HS-5 (cell line): ENCODE measurements at places on chromosomes 2 and 18.

GRCh38 chr18:49398331-49398730, 62.1 kb downstream of the DYM start:
- DNase-seq, result no peak

- no peak for DNase-seq
Observed at GRCh38 chr18:49100226-49100968, 149.6 kb upstream of the SMAD7 start.

- no peak for DNase-seq
Observed at GRCh38 chr2:217489145-217489960, 513.4 kb downstream of the TNS1 start.

- DNase-seq, result no peak
Observed at GRCh38 chr2:78940998-78941397, 84.5 kb upstream of the REG3G start.

DNA sequence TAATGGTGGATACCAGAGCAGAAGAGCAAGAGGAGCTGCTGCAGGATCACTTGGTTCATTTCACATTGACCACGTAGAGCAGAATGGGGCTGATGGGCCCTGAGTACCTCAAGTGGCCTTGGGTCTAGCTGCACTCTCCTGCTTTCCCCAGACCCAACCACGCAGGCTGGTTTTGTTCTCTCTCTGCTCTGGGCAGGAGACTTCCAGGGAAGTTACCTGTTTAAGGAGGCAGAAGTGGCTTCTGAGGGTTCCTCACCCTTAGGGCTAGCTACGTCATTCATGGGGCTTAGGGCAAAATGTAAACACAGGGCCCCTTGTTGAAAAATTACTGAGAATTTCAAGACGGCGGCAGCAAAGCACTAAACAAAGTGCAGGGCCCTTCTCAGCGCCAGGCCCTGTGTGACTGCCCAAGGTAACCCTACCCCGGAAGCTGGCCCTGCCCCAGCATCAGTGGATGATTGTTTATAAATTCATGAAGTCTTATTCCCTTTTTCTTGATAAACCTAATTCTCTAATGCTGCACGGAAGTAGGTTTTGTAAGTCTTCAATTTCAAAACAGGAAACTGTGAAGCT, 75.9 kb downstream of the TMEM182 start:
- DNase-seq, result no peak

GRCh38 chr2:177275743-177276055, 11.2 kb upstream of the NFE2L2 start:
- no peak for DNase-seq

DNA sequence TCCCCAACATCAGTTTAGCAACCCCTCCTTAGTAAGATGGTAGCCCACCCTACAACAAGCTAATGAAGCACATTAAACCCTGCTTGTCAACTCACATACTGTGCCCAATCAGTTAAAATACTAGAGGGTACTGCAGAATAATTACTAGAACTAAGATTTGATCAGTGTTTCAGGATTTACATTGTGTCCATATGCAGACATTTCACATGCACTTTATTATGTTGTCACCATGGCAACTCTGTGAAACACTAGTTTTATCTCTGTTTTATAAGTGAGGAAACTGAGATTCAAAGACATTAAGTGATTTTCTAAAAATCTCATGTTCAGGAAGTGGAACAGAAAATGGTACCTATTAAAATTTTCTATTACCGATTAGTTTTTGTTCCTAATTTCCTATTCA, 61.7 kb downstream of the CYBRD1 start:
- DNase-seq, result no peak

DNA sequence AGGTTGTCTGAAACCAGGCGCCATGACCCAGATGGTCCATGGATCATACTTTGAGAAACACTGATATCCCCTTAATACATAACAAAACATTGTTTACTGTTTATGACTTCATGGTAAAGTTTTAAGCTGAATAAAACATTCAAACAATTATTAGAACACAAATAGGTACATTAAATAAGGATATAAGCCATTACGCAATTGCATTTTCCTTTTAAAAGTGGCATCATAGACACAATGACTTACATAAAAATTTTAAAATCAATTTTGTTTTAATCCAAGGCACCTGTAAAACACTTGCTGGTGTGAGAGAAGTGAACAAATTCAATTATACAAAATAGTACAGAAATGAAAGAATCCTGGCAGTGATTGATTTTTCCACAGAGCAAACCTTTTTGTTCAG, 10.2 kb upstream of the CPLX4 start:
- DNase-seq, result no peak

GRCh38 chr18:12802538-12802937, 81.5 kb downstream of the PTPN2 start:
- no peak for DNase-seq

GRCh38 chr18:3793545-3793944, 343.6 kb downstream of the TGIF1 start:
- no peak for DNase-seq

GRCh38 chr18:22552254-22552653, 134.5 kb upstream of the CTAGE1 start:
- no peak for DNase-seq

GRCh38 chr2:186605041-186605440, 15.2 kb downstream of the ITGAV start:
- no peak for DNase-seq

DNA sequence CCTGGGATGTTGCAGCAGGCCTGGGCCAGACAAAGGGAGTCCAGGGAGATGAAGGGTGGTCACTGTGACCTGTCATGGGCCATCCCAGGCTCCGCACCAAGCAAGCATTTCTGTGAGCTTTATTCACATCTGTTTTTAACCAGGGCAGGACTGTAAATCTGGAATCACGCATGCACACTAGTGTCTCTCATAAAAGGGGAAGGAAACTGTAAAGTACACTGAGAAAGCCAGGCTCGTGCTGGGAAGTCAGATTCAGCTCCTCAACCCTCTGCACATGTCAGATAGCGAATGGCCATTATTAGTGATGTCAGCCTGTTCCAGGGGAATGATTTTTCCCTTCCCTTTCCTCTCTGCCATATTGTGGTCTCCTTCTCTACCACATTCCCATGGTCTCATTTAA, 818.6 kb upstream of the RAB6C start:
- DNase-seq, result no peak

GRCh38 chr2:207165121-207166038, at the start of gene KLF7:
Gene KLF7 (minus strand): TSS chr2:207165948. CDS start chr2:207165568, 380 bp downstream.
- DNase-seq, result no peak

DNA sequence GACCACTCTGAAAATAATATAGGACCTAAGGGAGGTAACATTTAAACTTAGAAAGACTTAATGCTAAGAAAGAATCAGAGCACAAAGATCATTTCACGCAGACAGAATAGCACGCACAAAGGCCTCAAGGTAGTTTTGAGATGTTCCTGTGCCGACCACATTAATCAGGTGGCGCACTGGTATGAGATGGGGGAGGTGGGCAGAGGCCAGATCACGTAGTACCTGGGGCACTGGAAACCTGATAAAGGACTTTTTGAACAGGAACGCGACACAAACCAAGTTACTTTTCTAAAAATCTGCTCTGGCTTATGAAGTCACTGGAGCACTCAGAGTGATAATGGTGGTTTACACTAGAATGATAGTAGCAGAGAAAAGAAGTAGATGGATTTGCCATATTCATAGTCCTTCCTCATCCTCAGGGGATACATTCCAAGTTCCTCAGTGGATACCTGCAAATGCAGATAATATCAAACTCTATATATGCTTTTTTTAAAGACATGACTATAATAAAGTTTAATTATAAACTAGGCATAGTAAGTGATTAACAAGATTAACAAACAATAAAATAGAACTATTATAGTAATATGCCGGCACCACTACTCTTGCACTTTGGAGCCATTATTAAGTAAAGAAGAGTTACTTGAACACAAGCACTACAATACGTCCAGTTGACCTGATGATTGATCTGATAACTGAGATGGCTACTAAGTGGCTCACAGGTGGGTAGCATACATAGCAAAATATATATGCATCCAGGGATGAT, 42.6 kb upstream of the CDCA7 start:
- DNase-seq, result no peak

- DNase-seq, result no peak
Observed at GRCh38 chr18:49645841-49646351, 84.0 kb downstream of the LIPG start.

GRCh38 chr2:121491518-121491917, 39.2 kb upstream of the RNU4ATAC start:
- no peak for DNase-seq

- no peak for DNase-seq
Observed at GRCh38 chr18:45165176-45165713, 450.0 kb upstream of the SLC14A2 start.

- DNase-seq, result no peak
Observed at GRCh38 chr18:51137891-51138290, 59.6 kb downstream of the MEX3C start.

GRCh38 chr18:57141208-57142129, 5.4 kb upstream of the BOD1L2 start:
- no peak for DNase-seq

DNA sequence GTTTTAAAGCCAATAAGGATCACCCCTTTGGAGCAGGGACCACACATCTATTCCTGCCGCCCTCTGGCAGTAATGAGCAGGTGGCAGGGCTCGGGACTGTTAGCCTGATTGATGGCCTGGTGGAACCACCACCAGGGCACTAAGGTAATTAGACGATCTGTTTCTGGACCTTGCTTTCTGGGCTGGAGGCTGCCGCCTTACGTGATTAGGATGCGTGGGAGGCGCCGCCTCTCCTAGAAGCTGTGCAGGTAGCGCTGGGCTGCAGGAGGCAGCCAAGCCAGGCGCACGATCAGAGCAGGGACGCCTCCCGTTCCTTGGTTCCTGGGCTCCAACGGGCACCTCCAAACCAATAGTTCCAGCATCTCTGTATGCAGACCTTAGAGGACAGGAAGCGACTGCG, 242.6 kb upstream of the RAB12 start:
- DNase-seq, result no peak

GRCh38 chr2:112848833-112849232, 12.3 kb upstream of the IL1B start:
- DNase-seq, result no peak

DNA sequence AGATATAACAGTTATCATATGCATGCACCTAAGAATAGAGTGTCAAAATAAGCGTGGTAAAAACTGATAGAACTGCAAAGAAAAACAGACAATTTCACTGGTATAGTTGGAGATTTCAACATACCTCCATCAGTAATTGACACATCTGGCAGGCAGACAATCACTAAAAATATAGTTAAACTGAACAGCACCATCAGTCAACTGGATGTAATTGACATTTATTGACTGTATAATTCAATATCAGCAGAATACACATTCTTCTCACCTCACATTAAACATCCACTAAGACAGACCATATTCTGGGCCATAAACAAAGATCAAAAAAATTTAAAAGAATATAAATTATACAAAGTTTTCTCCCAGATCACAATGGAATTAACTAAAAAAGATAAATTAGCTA, 378.5 kb upstream of the RGPD4 start:
- DNase-seq, result no peak

GRCh38 chr2:196128749-196129148, 42.6 kb downstream of the STK17B start:
- DNase-seq, result no peak

DNA sequence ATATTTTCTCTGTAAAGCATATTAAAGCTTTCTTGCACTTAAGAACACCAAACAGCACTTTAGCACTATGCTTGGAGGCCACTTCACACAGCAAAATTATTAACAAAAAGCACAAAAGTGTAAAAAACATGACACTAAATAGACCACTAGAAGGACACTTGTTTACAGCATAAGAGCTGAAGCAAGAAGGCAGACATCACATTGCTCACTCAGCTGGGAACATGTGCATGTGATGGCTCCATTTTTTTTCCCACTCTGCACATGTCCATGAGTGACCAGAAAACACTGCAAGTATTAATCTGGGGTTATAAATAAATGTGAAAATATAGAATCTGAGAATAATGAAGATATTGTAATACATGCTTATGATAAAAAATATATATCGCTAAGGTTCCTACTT, 103.1 kb upstream of the MAPRE2 start:
- DNase-seq, result no peak

GRCh38 chr2:179344280-179344964, 79.8 kb upstream of the SESTD1 start:
- no peak for DNase-seq
